Activated naive CD8-positive, alpha-beta T cell treated with anti-CD3 and anti-CD28 coated beads, Interleukin-2, amount 10 ng/mL, durations not matched to agents 7 days and 5 days (primary cell): ENCODE measurements at places on chromosomes 1 and 21. TPM values are rescaled to one million over a fixed set of nuclear protein-coding genes. Genes with fewer than 3 reads are reported as not detected.

Gene USH2A
- not detected for total RNA-seq

DNA sequence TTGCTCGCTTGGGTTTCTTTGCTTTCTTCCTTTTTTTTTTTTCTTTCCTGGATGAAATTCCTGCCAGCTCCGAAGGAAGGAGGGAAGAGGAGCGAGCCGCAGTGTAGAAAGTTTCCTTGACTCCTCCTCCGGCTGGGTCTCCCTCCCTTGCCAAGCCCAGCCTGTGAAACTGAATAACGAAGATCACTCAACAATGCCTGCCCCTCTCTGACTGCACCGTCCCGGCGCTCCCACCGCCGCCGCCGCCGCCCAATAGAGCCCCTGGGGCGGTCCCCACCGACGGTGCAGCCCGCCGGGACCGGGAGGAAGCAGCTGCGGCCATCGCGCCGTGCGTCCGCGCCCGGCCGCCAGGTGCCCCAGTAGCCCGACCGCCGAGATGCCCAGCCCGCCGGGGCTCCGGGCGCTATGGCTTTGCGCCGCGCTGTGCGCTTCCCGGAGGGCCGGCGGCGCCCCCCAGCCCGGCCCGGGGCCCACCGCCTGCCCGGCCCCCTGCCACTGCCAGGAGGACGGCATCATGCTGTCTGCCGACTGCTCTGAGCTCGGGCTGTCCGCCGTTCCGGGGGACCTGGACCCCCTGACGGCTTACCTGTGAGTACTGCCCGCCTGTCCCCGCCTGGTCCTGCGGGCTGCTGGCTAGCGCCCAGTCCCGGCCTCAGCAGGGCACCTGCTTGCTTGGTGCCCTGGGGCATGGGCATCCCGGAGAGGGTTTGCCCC lies at the start of gene LGR6:
Gene LGR6, plus strand, starts transcription at position 186 of the 714 bp plus-strand sequence. Its CDS starts 191 bp downstream, at position 377.
- peaks cover 12% of the 10 kb centered on the region for H3K4me1 ChIP-seq
- peaks cover 35% of the 10 kb centered on the region for H3K27me3 ChIP-seq
- no peak within 1 kb of the TSS for H3K27ac ChIP-seq
- H3K4me3 ChIP-seq: no peak within 1 kb of the TSS

Gene CXADR
- total RNA-seq: 0.28 TPM

DNA sequence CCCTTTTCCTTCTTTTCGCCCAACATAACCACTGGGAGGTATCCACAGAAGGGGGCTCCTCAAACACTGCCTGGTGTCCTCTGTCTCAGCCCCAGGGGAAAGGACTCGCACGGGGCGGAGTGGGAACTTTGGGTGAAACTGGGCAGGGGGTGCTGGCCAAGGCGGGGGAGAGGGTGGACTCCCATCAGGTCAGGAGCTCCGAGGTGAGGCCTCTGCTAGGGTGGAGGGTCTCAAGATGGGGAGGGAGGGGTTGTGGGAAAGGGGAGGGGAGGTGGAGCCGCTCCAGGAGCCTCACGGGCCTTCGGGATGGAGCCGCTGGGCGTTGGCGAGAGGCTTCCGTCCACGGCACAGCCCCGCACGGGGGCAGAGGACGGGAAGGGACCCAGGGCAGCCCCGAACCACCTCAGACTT lies 43.2 kb upstream of the POFUT2 start:
- H3K27ac ChIP-seq: no peak overlapping the region
- H3K36me3 ChIP-seq: no peaks in the 10 kb centered on the region
- DNase-seq: peak; percentile 22
- no peak overlapping the region for H3K4me3 ChIP-seq
- no peaks in the 10 kb centered on the region for H3K4me1 ChIP-seq
